ENCODE measurements at places on chromosomes 7 and 10. TPM values are rescaled to one million over a fixed set of nuclear protein-coding genes. Genes with fewer than 3 reads are reported as not detected.
A peak's percentile ranks its signal among the peaks of the same experiment; 100 is the strongest.

DNA sequence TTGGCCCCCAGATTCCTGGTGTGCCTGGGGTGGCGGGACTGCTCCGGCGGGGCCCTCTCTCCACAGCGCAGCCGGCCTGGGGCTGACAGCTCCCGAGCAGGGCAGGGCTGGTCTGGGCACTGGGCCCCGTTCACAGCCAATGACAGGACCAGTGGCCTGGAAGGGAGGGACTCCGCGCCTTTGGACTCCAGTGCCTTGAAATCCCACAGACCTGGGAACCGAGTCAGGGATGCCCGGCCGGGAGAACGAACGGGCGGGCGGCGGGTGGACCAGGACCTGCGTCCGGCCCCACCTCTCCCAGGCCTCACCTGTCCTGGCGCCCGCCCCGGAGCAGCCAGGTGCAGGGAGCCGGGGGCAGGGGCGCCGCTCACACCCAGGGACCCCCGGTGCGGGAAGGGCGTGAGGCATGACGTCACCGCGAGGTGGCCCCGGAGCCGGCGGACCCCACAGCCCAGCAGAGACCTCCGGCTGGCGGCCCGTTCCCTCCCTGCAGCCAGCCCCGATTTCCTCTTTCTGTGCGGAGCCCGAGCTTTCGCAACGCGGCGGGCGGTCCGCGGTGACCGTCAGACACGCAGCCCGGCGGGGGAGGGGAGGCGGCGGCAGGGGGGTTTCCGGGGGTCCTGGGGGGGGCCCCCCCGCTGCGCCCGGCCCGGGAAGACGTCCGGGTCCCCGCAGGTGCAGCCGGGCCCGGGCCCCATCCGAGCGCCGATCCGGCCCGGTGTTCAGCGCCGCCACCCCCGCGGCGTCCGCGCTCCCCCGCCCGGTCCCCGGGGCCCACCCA, 743 bp downstream of the ADAP1 start:
- DNase-seq = peak; percentile 55

GRCh38 chr10:23899166-23899565, 309.8 kb upstream of the KIAA1217 start:
- no peak for DNase-seq

DNA sequence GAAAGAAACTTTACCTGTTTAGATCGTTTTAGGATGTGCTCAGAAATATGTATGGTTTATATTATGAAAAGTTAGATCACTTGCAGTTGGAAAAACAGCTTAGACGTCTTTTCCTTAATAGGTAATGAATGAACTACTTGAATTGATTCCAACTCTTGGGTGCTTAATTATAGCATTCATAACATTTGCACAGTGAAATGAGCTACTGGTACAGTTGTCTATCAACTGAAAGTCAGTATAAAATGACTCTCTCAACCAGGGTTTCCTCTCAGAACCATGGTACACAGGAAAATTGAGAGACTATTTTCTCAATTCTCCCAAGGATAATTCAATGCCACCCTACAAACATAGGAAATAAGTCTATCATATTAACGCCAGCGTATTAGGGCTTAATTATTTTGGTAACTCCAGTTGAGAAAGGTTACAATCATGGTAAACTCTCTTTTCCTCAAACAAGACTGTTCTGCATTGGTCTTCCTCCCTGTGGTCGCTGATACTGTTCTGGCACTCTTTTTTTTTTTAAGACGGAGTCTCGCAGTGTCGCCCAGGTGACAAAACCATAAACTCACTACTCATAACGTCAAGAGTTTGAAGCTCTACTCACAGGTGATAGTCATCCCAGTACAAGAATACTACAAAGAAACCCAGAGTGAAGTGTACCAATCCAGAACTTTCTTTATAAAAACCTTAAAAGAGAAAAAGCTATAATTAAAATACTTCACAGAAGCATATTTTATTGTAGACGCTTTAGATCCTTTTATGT, 2.0 kb downstream of the ANLN start:
- DNase-seq = no peak

DNA sequence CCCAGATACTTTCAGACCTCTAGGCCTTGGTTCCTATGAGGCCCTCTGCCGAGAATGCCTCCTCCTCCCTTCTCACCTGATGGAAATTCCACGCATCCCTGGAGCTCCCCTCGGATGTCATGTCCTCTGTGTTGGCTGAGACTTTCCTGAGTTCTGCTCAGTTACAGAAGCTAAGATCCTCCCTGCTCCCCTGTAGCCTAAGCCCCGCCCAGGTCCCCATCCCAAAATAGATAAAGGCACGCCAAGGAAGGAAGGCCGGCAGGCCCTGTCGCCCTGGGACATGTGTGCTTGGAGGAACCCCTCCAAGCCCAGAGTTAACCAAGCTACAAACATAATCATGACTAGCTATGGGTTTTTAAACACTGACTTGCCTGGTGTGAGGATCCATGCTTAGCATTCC, 123.5 kb downstream of the SORBS1 start:
- peak; percentile 66 for DNase-seq

GRCh38 chr10:1366322-1366691, 310.1 kb downstream of the WDR37 start:
- no peak for DNase-seq

GRCh38 chr10:127995939-127996338, 89.0 kb downstream of the PTPRE start:
- DNase-seq = no peak

DNA sequence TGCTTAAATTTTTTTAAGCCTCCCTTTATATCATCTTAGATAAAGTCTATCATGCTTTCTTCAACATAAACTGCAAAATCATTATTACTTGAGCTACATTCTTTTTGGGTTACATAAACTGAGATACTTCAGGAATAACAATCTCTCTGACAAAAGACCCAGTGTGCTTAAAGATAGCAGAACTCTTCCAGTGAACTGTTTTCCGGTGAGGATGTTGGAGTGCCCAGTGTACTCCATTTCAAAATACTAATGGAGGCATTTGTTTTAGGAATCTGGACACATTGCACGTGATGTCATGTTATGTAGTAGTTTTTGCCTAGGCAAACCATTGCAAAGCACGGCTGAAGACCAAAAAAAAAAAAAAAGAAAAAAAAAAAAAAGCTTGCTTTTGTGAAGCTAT, 388.2 kb upstream of the CELF2 start:
- DNase-seq = no peak

DNA sequence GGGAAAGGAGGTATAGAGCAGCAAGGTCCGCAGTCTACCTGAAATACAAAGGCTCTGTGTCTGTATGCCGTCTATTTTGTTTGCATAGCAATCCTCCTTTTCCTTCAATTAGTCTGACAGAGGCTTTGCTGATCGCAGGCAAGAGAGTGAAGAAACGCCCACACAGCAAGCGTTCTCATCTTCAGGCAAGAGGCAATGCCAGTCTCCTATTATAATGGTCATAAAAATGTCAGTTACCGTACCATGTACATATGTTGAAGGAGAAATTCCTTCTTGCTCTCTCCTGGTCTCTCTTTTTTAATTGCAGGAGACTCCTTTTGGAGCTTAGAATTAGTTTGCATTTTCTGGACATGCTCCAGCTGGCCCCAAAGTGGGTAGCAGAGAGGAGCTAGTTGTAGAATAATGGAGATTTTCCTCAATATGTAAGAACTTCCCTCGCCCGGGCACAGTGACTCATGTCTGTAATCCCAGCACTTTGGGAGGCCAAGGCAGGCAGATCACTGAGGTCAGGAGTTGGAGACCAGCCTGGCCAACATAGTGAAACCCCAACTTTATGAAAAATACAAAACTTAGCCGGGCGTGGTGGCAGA, 139.5 kb downstream of the PFKFB3 start:
- no peak for DNase-seq

- DNase-seq = peak; percentile 7
Observed at GRCh38 chr7:932651-932975, 21.9 kb downstream of the ADAP1 start.

GPNMB gene
- total RNA-seq = 288 TPM

BLVRA gene
- total RNA-seq = 48.3 TPM

SMO gene
- 7.1 TPM for total RNA-seq

CDNF gene
- total RNA-seq = 6.3 TPM

CNTNAP2 gene
- 0.77 TPM for total RNA-seq
